Smooth muscle cell of the pulmonary artery (primary cell): ENCODE measurements at places on chromosomes 12 and 14. TPM values are rescaled to one million over a fixed set of nuclear protein-coding genes. Genes with fewer than 3 reads are reported as not detected.

Gene SPRING1
- total RNA-seq, result 26.4 and 41.7 TPM in 2 replicates

Gene RNU4-1
- total RNA-seq, result under 0.01 TPM in 1 of 2 replicates, not detected in the other

Gene SLC6A12
- total RNA-seq, result not detected in 2 replicates

Gene TRHDE
- 1.6 and 3.5 TPM in 2 replicates for total RNA-seq

Gene CERS5
- total RNA-seq, result 72.0 and 77.0 TPM in 2 replicates

Gene TCHP
- total RNA-seq, result 5.9 and 8.9 TPM in 2 replicates
